ENCODE measurements at places on chromosomes 7 and 10.

DNA sequence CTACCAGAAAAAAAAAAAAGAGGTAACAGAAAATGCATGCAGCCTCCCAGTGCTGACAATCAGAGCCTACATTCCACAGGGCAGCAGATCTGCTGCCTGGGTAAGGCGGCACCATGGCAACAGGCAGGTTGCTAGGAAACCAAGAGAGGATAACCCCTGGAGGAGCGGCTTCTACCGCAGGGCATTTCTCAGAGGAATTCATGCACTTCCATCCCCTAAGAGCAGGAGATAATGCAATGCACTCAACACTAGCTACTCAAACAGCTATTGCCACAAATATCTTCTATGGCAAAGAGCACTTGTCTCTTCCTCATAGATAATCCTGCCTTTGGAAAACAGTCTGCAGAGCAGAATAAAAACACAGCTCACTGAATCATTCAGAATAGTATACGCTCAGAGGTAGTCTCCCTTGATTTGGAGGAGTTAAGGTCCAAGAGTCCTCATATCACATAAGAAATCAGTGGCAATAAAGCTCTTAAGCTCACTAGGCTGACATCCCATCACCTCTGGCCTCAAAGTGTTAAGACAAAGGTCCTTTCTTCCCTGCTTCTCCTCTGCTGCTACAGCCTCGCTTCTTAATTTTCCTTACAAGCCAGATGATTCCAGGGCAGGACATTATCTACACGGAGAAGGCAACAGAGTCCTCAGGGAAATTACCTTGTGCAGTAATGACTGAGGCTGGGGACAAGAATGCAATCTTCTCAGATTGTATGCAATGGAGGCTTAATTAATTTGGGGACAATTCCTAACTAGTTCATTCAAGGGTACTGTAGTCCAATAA is 10.7 kb downstream of the PSAP start:
- no peaks in the 10 kb centered on the region for H3K27me3 ChIP-seq
- peaks cover 24% of the 10 kb centered on the region for H3K4me1 ChIP-seq
- no peak overlapping the region for H3K27ac ChIP-seq
- no peak overlapping the region for H3K4me3 ChIP-seq
- peaks cover 2% of the 10 kb centered on the region for H3K36me3 ChIP-seq

GRCh38 chr7:141906285-141906684 is 9.9 kb upstream of the OR9A4 start:
- no peak for DNase-seq
- H3K36me3 ChIP-seq: no peaks in the 10 kb centered on the region

GRCh38 chr10:36634916-36635315 is 490.5 kb upstream of the ANKRD30A start:
- H3K4me1 ChIP-seq: peaks cover 6% of the 10 kb centered on the region
- peak; percentile 0 for DNase-seq
- no peak overlapping the region for H3K4me3 ChIP-seq
- H3K27ac ChIP-seq: no peak overlapping the region

GRCh38 chr10:61024856-61025201 is 80.8 kb upstream of the RHOBTB1 start:
- no peaks in the 10 kb centered on the region for H3K36me3 ChIP-seq
- DNase-seq: peak; percentile 12
- no peak overlapping the region for H3K27ac ChIP-seq
- H3K4me1 ChIP-seq: no peaks in the 10 kb centered on the region

DNA sequence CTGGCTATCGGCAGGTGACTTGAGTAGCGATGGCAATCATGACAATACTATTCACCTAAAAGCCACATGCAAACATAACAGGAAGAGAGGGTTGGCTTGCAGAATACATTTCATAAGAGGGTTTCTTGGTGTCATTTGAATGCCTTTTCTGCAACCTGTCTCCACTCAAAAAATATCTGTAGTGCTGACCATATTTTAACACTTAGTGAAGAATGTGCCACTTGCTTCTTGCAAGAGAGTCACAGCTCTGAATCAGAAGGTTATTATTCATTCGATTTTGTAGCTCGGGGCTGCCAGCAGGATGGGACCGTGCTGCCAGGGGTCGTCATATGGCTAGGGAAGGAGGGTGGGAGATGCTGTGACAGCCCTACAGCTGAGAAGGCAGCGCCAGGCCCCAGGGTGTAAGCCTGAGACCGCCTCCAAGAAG is 152.0 kb upstream of the PITRM1 start:
- H3K27me3 ChIP-seq: no peaks in the 10 kb centered on the region
- no peaks in the 10 kb centered on the region for H3K36me3 ChIP-seq
- H3K4me1 ChIP-seq: no peaks in the 10 kb centered on the region
- H3K4me3 ChIP-seq: no peak overlapping the region
- no peak overlapping the region for H3K27ac ChIP-seq

- peak overlapping the region; percentile 22 for H3K4me3 ChIP-seq
- peak; percentile 66 for DNase-seq
- H3K27ac ChIP-seq: no peak overlapping the region
- peaks cover 20% of the 10 kb centered on the region for H3K27me3 ChIP-seq
- peaks cover 29% of the 10 kb centered on the region for H3K4me1 ChIP-seq
- no peaks in the 10 kb centered on the region for H3K36me3 ChIP-seq
Measured at GRCh38 chr10:30028006-30028737, 31.2 kb downstream of the JCAD start.

- H3K4me3 ChIP-seq: no peak overlapping the region
- H3K27me3 ChIP-seq: no peaks in the 10 kb centered on the region
- H3K4me1 ChIP-seq: peaks cover 2% of the 10 kb centered on the region
Measured at GRCh38 chr7:127943541-127944521, 87.4 kb downstream of the LRRC4 start.

DNA sequence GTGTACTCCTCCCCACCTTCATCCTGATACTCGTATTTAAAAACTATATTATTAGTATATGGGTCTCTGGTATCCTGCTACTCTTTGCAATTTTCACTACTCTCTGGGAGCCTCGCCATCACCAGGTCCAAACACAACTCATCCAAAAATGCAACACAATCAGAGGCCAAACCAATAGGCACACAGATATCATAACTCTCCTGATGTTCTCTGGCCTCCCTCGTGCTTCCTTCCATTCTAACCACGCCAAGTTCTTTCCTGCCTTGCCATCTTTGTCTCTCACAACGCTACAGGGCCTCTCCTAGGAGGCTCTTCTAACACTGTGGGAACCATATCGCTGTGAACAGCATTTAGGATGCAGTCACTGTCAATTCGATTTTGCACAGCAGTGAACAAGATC is 7.3 kb downstream of the RHEB start:
- DNase-seq: no peak
- no peaks in the 10 kb centered on the region for H3K27me3 ChIP-seq
- H3K4me3 ChIP-seq: no peak overlapping the region

GRCh38 chr10:31749981-31750840 is 178.4 kb downstream of the ARHGAP12 start:
- no peaks in the 10 kb centered on the region for H3K36me3 ChIP-seq
- peaks cover 26% of the 10 kb centered on the region for H3K4me1 ChIP-seq
- H3K27ac ChIP-seq: no peak overlapping the region
- no peak overlapping the region for H3K4me3 ChIP-seq
- no peaks in the 10 kb centered on the region for H3K27me3 ChIP-seq
- peak; percentile 10 for DNase-seq

DNA sequence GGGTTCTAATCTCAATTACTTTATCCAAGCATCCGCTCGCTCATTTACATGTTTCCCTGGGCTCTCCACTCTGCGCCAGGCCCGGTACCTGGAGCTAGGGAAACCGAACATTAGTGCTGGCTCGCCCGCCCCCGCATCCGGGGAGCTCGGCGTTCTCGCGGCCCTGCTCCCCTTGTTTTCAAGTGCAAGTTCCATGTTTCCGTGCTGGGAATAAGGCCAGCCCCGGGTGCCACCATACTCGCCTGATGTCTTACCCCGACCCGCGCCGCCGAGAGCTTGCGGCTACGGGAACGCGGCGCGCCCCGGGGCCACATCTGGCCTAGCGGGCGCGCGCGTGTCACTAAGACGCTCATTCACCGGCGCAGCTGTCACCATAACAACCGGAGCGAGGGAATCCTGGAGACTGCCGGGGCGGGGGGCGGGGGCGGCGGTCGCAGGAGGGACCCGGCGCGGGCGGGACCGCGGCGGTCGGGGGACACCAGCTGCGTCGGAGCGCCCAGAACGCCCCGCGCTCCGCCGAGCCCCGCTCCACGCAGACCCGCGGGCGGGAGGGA is at the start of gene NEURL1:
NEURL1 (plus strand) TSS at position 344 of the 554 bp plus-strand sequence. CDS start 683 bp downstream, outside the sequence.
- peak; percentile 68 for DNase-seq
- no peaks in the 10 kb centered on the region for H3K4me1 ChIP-seq
- no peak within 1 kb of the TSS for H3K27ac ChIP-seq
- H3K27me3 ChIP-seq: peaks cover 54% of the 10 kb centered on the region
- H3K4me3 ChIP-seq: peak within 1 kb of the TSS; percentile 61
- no peaks in the 10 kb centered on the region for H3K36me3 ChIP-seq

- H3K27me3 ChIP-seq: no peaks in the 10 kb centered on the region
- H3K36me3 ChIP-seq: no peaks in the 10 kb centered on the region
- peaks cover 18% of the 10 kb centered on the region for H3K4me1 ChIP-seq
- peak; percentile 78 for DNase-seq
Measured at GRCh38 chr10:103645141-103646054, 151.9 kb downstream of the NEURL1 start.

DNA sequence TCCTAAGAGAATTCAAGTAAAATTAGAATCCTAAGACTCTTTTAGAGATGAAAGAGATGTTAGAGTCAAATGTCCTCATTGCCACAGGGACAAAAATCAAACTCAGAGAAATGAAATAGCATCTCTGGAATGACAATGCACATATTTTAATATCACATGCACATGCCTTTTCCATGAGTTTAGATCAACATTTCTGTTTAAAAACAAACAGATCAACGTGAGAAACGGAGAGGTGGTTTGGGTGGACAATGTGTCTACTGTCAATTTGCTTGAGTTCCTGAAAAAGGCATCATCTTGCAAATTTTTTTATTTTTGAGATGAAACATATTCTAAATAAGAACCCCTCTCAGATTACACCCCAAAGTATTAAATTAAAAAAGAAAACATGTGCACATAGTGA is 130.0 kb downstream of the CHRM2 start:
- no peaks in the 10 kb centered on the region for H3K36me3 ChIP-seq
- no peaks in the 10 kb centered on the region for H3K4me1 ChIP-seq
- H3K27ac ChIP-seq: no peak overlapping the region
- no peak overlapping the region for H3K4me3 ChIP-seq
- DNase-seq: no peak

DNA sequence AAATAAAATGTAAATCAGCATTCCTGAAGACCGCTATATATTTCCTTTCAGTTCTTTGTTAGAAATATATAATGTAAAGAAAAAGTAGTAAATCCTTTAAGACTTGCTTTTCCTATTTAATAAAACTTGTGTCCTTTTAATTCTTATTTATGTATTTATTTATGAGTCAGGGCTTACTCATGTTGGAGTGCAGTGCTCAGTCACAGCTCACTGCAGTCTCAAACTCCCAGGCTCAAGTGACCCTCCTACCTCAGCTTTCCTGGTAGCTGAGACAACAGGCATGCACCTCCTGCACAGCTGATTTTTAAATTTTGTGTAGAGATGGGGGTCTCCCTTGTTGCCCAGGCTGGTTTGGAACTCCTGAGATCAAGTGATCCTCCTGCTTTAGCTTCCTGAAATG is 724.5 kb downstream of the ANKRD7 start:
- no peak for DNase-seq
- H3K36me3 ChIP-seq: no peaks in the 10 kb centered on the region
- H3K4me3 ChIP-seq: no peak overlapping the region
- H3K4me1 ChIP-seq: no peaks in the 10 kb centered on the region
- H3K27me3 ChIP-seq: no peaks in the 10 kb centered on the region
- no peak overlapping the region for H3K27ac ChIP-seq

GRCh38 chr10:6473430-6473829 is 106.6 kb downstream of the PRKCQ start:
- H3K4me3 ChIP-seq: peak overlapping the region; percentile 73
- DNase-seq: peak; percentile 97
- peaks cover 65% of the 10 kb centered on the region for H3K4me1 ChIP-seq
- H3K27me3 ChIP-seq: no peaks in the 10 kb centered on the region

- H3K27me3 ChIP-seq: peaks cover 11% of the 10 kb centered on the region
- no peaks in the 10 kb centered on the region for H3K4me1 ChIP-seq
- no peak within 1 kb of the TSS for H3K27ac ChIP-seq
- peak; percentile 94 for DNase-seq
- H3K4me3 ChIP-seq: no peak within 1 kb of the TSS
- no peaks in the 10 kb centered on the region for H3K36me3 ChIP-seq
Measured at GRCh38 chr7:155069992-155070751, at the start of gene HTR5A. Gene HTR5A, plus strand, starts transcription at chr7:155070324. Its CDS starts 576 bp downstream, at chr7:155070900.

GRCh38 chr7:67438198-67438882 is 441.7 kb downstream of the TYW1 start:
- no peaks in the 10 kb centered on the region for H3K36me3 ChIP-seq
- no peak for DNase-seq
- no peaks in the 10 kb centered on the region for H3K4me1 ChIP-seq

GRCh38 chr10:29554660-29555059 is 80.1 kb downstream of the SVIL start:
- no peaks in the 10 kb centered on the region for H3K27me3 ChIP-seq
- H3K4me1 ChIP-seq: no peaks in the 10 kb centered on the region
- peaks cover 3% of the 10 kb centered on the region for H3K36me3 ChIP-seq
- DNase-seq: no peak

- H3K36me3 ChIP-seq: peaks cover 10% of the 10 kb centered on the region
- no peak for DNase-seq
- H3K27me3 ChIP-seq: no peaks in the 10 kb centered on the region
Measured at GRCh38 chr10:50464004-50464409, 159.7 kb downstream of the SGMS1 start.

- H3K27ac ChIP-seq: no peak overlapping the region
- no peaks in the 10 kb centered on the region for H3K36me3 ChIP-seq
Measured at GRCh38 chr10:26372513-26373354, 65.4 kb upstream of the APBB1IP start.

DNA sequence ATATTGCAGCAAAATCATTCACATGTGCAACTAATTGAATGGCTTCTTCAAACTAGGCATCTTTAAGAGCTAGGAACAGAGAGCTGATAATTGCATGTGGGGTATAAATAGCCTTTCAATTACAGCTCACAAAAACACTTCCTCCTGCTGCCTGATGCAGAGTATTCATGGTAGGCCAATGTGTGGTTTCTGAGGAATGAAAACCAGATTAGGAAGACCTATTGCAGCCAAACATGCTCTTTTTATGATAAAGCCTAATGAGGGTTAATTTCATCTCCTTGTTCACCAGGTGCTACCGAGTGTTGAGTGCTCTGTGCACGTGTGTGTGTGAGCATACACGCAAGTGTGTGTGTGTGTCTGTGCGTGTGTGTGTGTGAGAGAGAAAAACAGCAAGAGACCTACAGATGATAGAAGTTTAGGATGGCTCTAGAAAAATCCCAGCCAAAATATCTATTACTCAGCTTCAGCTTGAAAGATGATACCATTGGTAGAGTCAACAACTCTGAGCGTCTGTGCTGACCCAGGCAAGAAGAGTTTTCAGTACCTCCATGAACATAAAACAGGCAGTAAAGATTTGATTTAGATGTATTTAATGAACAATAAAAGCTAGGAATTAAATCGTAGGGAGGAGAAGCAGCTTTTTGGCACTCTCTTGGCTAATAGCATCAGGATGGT is 448.5 kb upstream of the ANKRD30A start:
- H3K27me3 ChIP-seq: no peaks in the 10 kb centered on the region
- H3K4me1 ChIP-seq: no peaks in the 10 kb centered on the region
- no peak for DNase-seq
- H3K27ac ChIP-seq: no peak overlapping the region
